ENCODE measurements at places on chromosomes 4 and X.

GRCh38 chr4:154487145-154487544 is 4.5 kb downstream of the DCHS2 start:
- no peak for DNase-seq

GRCh38 chr4:158580064-158580463 is 58.4 kb downstream of the RXFP1 start:
- no peak for DNase-seq

DNA sequence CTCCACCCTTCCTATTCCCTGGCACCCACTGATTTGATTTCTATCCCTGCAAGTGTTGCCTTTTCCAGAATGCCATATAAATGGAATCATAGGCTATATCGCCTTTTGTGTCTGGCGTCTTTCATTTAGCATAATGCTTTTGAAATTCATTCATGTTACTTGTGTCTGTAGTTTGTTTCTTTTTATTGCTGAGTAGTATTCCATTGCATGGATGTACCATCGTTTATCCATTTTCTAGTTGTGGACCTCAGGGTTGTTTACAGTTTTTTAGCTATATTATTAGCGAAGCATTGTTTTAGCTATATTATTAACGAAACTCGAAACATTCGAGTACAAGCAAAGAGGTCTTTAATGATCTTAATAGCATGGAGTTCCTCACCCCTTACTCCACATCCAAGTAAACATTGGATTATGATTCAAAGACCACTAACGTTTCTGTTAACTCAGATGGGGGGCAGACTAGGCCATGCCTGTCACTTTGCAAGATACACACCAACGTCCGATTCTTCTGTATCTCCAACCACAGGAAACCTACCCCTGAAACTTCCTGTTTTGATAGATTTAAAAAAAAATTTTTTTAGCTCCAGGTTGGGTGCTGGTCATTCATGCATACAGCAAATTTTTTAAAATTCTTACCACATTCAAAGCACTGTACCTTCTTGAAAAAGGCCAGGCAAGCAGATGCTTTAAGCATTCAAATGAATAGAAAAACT is 1.1 kb downstream of the DCK start:
- DNase-seq: no peak

- DNase-seq: no peak
Observed at GRCh38 chrX:53188763-53189162, 36.2 kb downstream of the KDM5C start.

GRCh38 chrX:47610511-47610910 is 9.1 kb downstream of the SYN1 start:
- no peak for DNase-seq

All from GM12891 (cell line).